A549 treated with Hydrocortisone at 1 μM for 4 hours (cell line): ENCODE measurements at places on chromosomes 5 and 9. TPM values are rescaled to one million over a fixed set of nuclear protein-coding genes. Genes with fewer than 3 reads are reported as not detected.

SPATA31D4 gene
- total RNA-seq, result not detected in 5 replicates

PCDHB10 gene
- total RNA-seq, result 0.03 to 0.06 TPM (median 0.05 TPM) in 3 of 5 replicates, not detected in the others

ADAMTSL1 gene
- total RNA-seq, result 0.03 to 0.11 TPM (median 0.07 TPM) in 5 replicates

BASP1 gene
- 189 to 240 TPM (median 221 TPM) in 5 replicates for total RNA-seq

SH3GL2 gene
- 0.05 to 0.14 TPM (median 0.11 TPM) in 5 replicates for total RNA-seq

PLAC8L1 gene
- total RNA-seq, result 0.20 to 0.40 TPM (median 0.22 TPM) in 5 replicates

PCDHA9 gene
- total RNA-seq, result not detected in 5 replicates

MXD3 gene
- 11.9 to 20.1 TPM (median 18.7 TPM) in 5 replicates for total RNA-seq

PCDHGA12 gene
- total RNA-seq, result 0.03 TPM in 2 of 5 replicates, not detected in the others

PCDHB5 gene
- 1.1 to 1.8 TPM (median 1.6 TPM) in 5 replicates for total RNA-seq

CBY3 gene
- not detected in 5 replicates for total RNA-seq

CTSV gene
- 12.9 to 15.2 TPM (median 14.4 TPM) in 5 replicates for total RNA-seq

CCL27 gene
- total RNA-seq, result 0.28 to 0.30 TPM in 2 of 5 replicates, not detected in the others

SMIM27 gene
- total RNA-seq, result 10.7 to 16.1 TPM (median 13.3 TPM) in 5 replicates

RHOBTB3 gene
- 7.1 to 11.5 TPM (median 9.0 TPM) in 5 replicates for total RNA-seq

GLRA1 gene
- not detected in 5 replicates for total RNA-seq

OSMR gene
- total RNA-seq, result 47.0 to 75.5 TPM (median 65.4 TPM) in 5 replicates

GPR21 gene
- not detected in 5 replicates for total RNA-seq

PCDHB13 gene
- 0.06 to 0.09 TPM (median 0.09 TPM) in 4 of 5 replicates, not detected in the other for total RNA-seq

TBC1D2 gene
- total RNA-seq, result 10.2 to 13.3 TPM (median 10.9 TPM) in 5 replicates

PCDHB7 gene
- total RNA-seq, result not detected in 5 replicates

DOCK8 gene
- 0.20 to 0.46 TPM (median 0.37 TPM) in 5 replicates for total RNA-seq

IFNB1 gene
- total RNA-seq, result not detected in 5 replicates

SLC1A1 gene
- total RNA-seq, result 0.85 to 1.3 TPM (median 1.2 TPM) in 5 replicates

SEPTIN8 gene
- total RNA-seq, result 16.6 to 22.2 TPM (median 20.6 TPM) in 5 replicates

GRM6 gene
- total RNA-seq, result not detected in 5 replicates

SLC4A9 gene
- 0.02 TPM in 1 of 5 replicates, not detected in the others for total RNA-seq

FCN1 gene
- total RNA-seq, result not detected in 5 replicates

TCF7 gene
- total RNA-seq, result 9.7 to 11.2 TPM (median 11.1 TPM) in 5 replicates

QRFP gene
- not detected in 5 replicates for total RNA-seq

TEX48 gene
- not detected in 5 replicates for total RNA-seq

EQTN gene
- not detected in 5 replicates for total RNA-seq

SLC46A2 gene
- total RNA-seq, result not detected in 5 replicates

SLC27A6 gene
- 0.06 TPM in 2 of 5 replicates, not detected in the others for total RNA-seq

TAF11L5 gene
- total RNA-seq, result not detected in 5 replicates

TAF11L3 gene
- not detected in 5 replicates for total RNA-seq

SMIM33 gene
- total RNA-seq, result not detected in 5 replicates

FOXD4L5 gene
- total RNA-seq, result 0.03 TPM in 3 of 5 replicates, not detected in the others

RALGDS gene
- total RNA-seq, result 23.7 to 27.9 TPM (median 25.9 TPM) in 5 replicates

TGFBR1 gene
- total RNA-seq, result 44.1 to 97.5 TPM (median 75.3 TPM) in 5 replicates

EGFLAM gene
- total RNA-seq, result 0.09 to 0.37 TPM (median 0.32 TPM) in 5 replicates

ADAMTSL2 gene
- not detected in 5 replicates for total RNA-seq

TLX3 gene
- not detected in 5 replicates for total RNA-seq

TAF1L gene
- 0.01 TPM in 1 of 5 replicates, not detected in the others for total RNA-seq

FAM151B gene
- 1.1 to 1.7 TPM (median 1.4 TPM) in 5 replicates for total RNA-seq

ADAM19 gene
- 8.9 to 13.4 TPM (median 11.2 TPM) in 5 replicates for total RNA-seq

ASPN gene
- total RNA-seq, result not detected in 5 replicates

KCNMB1 gene
- total RNA-seq, result 0.01 TPM in 1 of 5 replicates, not detected in the others

CNTLN gene
- total RNA-seq, result 3.9 to 6.5 TPM (median 5.3 TPM) in 5 replicates

PSD2 gene
- 0.02 to 0.03 TPM (median 0.03 TPM) in 3 of 5 replicates, not detected in the others for total RNA-seq

SLC6A3 gene
- total RNA-seq, result 0.62 to 0.97 TPM (median 0.75 TPM) in 5 replicates

LIFR gene
- 4.8 to 9.1 TPM (median 7.3 TPM) in 5 replicates for total RNA-seq

RNF38 gene
- 6.5 to 10.0 TPM (median 8.7 TPM) in 5 replicates for total RNA-seq

FGFR4 gene
- 18.9 to 22.4 TPM (median 21.7 TPM) in 5 replicates for total RNA-seq

PDGFRB gene
- total RNA-seq, result 0.18 to 0.74 TPM (median 0.36 TPM) in 5 replicates

SPATA6L gene
- 1.8 to 3.0 TPM (median 2.5 TPM) in 5 replicates for total RNA-seq

IRGM gene
- total RNA-seq, result 0.09 to 0.32 TPM (median 0.17 TPM) in 5 replicates
